ENCODE measurements at places on chromosomes 7 and 10. TPM values are rescaled to one million over a fixed set of nuclear protein-coding genes. Genes with fewer than 3 reads are reported as not detected.

GRCh38 chr7:135253851-135254771 lies 20.5 kb downstream of the STRA8 start:
- no peaks in the 10 kb centered on the region for H3K27me3 ChIP-seq
- H3K36me3 ChIP-seq = no peaks in the 10 kb centered on the region
- DNase-seq = peak; percentile 60
- H3K4me1 ChIP-seq = no peaks in the 10 kb centered on the region

HPSE2 gene
- total RNA-seq = 4.7 TPM

- no peak overlapping the region for H3K4me3 ChIP-seq
- no peak overlapping the region for H3K27ac ChIP-seq
- H3K27me3 ChIP-seq = no peaks in the 10 kb centered on the region
- no peaks in the 10 kb centered on the region for H3K4me1 ChIP-seq
Observed at GRCh38 chr10:89814278-89814677, 112.9 kb downstream of the KIF20B start.

DNA sequence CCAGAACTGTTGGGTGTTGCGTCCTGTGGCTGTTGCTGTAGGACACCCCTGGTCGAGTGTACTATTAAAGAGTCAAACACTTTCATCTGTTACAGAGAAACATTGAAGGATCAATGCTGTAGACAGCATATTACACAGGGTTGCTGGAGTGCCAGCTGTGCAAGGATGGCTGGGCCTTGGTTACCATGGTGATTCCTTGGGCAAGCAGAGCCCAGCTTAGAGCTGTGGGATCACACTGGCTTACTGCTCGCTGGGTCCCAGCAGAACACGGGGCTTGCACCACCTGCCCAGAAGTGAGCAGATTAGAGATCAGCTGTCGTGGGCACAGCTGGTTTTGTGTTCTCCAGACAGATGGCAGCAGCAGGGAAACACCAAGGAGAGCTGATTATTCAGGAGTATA lies 76.0 kb downstream of the GPR141 start:
- no peak overlapping the region for H3K27ac ChIP-seq
- H3K36me3 ChIP-seq = no peaks in the 10 kb centered on the region
- H3K4me1 ChIP-seq = no peaks in the 10 kb centered on the region
- no peaks in the 10 kb centered on the region for H3K27me3 ChIP-seq
- DNase-seq = no peak

CXCL12 gene
- total RNA-seq = 6.9 TPM

FAM25G gene
- total RNA-seq = not detected

GRCh38 chr10:10777279-10777678 lies 240.4 kb upstream of the CELF2 start:
- H3K27ac ChIP-seq = no peak overlapping the region
- H3K36me3 ChIP-seq = no peaks in the 10 kb centered on the region

GRCh38 chr7:137967143-137968018 lies 34.5 kb downstream of the CREB3L2 start:
- no peaks in the 10 kb centered on the region for H3K36me3 ChIP-seq
- no peak for DNase-seq
- H3K27ac ChIP-seq = no peak overlapping the region
- H3K4me3 ChIP-seq = no peak overlapping the region

GRCh38 chr7:1848911-1849311 lies 178.8 kb downstream of the ELFN1 start:
- no peaks in the 10 kb centered on the region for H3K4me1 ChIP-seq
- H3K36me3 ChIP-seq = no peaks in the 10 kb centered on the region
- no peak overlapping the region for H3K4me3 ChIP-seq
- no peak overlapping the region for H3K27ac ChIP-seq
- H3K27me3 ChIP-seq = no peaks in the 10 kb centered on the region
- no peak for DNase-seq

GRCh38 chr10:43138757-43139241 lies 554 bp downstream of the CSGALNACT2 start:
- peak overlapping the region; percentile 87 for H3K4me3 ChIP-seq
- no peak for DNase-seq
- H3K27ac ChIP-seq = peak overlapping the region; percentile 91
- H3K4me1 ChIP-seq = no peaks in the 10 kb centered on the region
- no peaks in the 10 kb centered on the region for H3K36me3 ChIP-seq
- H3K27me3 ChIP-seq = no peaks in the 10 kb centered on the region

- H3K27me3 ChIP-seq = no peaks in the 10 kb centered on the region
- no peak overlapping the region for H3K4me3 ChIP-seq
- H3K36me3 ChIP-seq = no peaks in the 10 kb centered on the region
- no peak overlapping the region for H3K27ac ChIP-seq
Observed at GRCh38 chr7:32659853-32660252, 164.6 kb downstream of the AVL9 start.

C10orf143 gene
- total RNA-seq = 5.1 TPM

HOXA2 gene
- 1.4 TPM for total RNA-seq

GRCh38 chr7:37285706-37286453 lies 162.8 kb downstream of the ELMO1 start:
- H3K27ac ChIP-seq = no peak overlapping the region
- no peak for DNase-seq
- no peaks in the 10 kb centered on the region for H3K4me1 ChIP-seq
- H3K4me3 ChIP-seq = no peak overlapping the region

DNA sequence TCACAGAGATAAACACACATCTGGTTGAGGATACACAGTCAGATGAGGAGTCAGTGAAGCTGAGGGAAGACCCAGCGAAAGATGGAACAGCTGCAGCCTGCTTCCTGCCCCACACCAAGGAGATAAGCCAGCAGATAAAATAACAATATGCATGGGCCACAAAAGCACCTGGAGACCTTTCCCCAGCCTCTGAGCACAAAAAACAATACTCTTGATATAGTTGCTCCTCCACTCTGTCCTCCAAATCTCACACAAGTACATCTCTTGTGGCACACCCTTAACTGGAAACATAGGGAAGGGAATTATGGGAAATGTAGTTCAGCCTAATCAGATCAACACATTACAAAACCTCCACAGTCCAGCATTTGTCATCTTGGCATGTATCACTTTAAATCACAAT lies 9.7 kb upstream of the FHIP2A start:
- no peaks in the 10 kb centered on the region for H3K36me3 ChIP-seq
- DNase-seq = no peak
- no peaks in the 10 kb centered on the region for H3K27me3 ChIP-seq
- no peak overlapping the region for H3K4me3 ChIP-seq
- H3K27ac ChIP-seq = no peak overlapping the region

- H3K27me3 ChIP-seq = no peaks in the 10 kb centered on the region
- no peaks in the 10 kb centered on the region for H3K36me3 ChIP-seq
- no peaks in the 10 kb centered on the region for H3K4me1 ChIP-seq
- no peak for DNase-seq
- no peak overlapping the region for H3K27ac ChIP-seq
- H3K4me3 ChIP-seq = no peak overlapping the region
Observed at GRCh38 chr10:123496996-123497660, 169.0 kb upstream of the GPR26 start.

PDE6C gene
- total RNA-seq = not detected

DNA sequence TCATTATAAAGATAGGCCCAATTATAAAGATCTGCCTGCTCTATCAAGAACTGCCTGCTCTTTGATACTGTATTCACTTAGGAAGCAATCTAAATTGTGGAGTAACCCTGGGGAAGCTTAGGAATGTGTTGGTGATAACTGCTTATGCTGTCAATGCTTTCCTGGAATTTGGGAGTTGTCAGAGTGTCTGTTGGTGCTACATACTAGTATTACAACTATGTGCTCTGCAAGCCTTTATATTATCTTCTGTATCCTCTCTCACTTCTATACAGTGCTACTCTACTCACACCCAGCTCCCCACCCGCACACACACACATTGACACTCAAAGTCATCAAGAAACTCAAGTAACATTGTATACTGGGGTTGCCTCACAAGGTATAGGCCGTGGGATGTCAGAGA lies 6.1 kb downstream of the ZNF277 start:
- no peak overlapping the region for H3K27ac ChIP-seq
- H3K27me3 ChIP-seq = no peaks in the 10 kb centered on the region
- H3K4me3 ChIP-seq = no peak overlapping the region
- H3K4me1 ChIP-seq = no peaks in the 10 kb centered on the region
- H3K36me3 ChIP-seq = no peaks in the 10 kb centered on the region
- DNase-seq = no peak

DNA sequence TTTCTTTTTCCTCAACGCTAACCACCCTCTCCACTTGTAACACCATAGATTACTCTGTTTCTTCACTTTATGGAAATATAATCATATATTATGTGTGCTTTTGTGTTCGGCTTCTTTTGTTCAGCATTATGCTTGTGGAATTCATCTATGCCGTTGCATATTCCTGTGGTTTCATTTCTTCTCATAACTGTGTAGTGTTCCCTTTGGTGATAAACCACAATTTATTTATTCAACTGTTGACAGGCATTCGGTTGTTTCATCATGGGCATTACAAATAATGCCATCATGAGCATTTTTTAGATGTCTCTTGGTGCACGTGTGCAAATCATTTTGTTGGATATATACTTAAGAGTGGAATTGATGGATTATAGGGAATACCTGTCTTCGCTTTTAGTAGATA lies 12.1 kb downstream of the AVL9 start:
- H3K27me3 ChIP-seq = no peaks in the 10 kb centered on the region
- H3K4me1 ChIP-seq = no peaks in the 10 kb centered on the region
- DNase-seq = no peak
- H3K36me3 ChIP-seq = no peaks in the 10 kb centered on the region

ZNF679 gene
- total RNA-seq = not detected

DNA sequence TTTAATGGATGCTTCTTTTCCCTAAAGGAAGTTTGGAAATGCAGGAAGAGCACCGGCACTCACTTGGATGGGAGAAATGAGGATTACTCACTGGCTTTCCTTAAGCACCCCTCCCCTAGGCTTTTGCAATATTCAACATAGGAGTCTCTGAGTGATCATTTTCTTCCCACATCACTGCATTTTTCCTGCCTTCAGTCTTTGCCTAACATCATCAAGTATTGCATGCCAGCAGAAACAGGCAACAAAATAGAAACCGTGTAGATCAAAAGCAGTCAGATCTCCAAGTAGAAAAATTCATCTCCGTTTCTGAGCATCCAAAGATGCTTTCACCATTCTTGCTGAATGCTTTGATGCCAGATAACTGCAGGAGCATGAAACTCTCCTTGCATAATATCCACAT lies 119.9 kb downstream of the ADCYAP1R1 start:
- H3K27me3 ChIP-seq = no peaks in the 10 kb centered on the region
- no peaks in the 10 kb centered on the region for H3K36me3 ChIP-seq
- no peak overlapping the region for H3K4me3 ChIP-seq
- no peak for DNase-seq
- no peaks in the 10 kb centered on the region for H3K4me1 ChIP-seq

- peaks cover 5% of the 10 kb centered on the region for H3K4me1 ChIP-seq
- no peak for DNase-seq
- no peak overlapping the region for H3K4me3 ChIP-seq
Observed at GRCh38 chr10:6019010-6019782, 41.9 kb upstream of the IL15RA start.

- H3K4me3 ChIP-seq = no peak overlapping the region
- DNase-seq = no peak
- H3K36me3 ChIP-seq = no peaks in the 10 kb centered on the region
Observed at GRCh38 chr10:27661514-27662286, 83.9 kb downstream of the MKX start.

- H3K4me1 ChIP-seq = no peaks in the 10 kb centered on the region
- no peaks in the 10 kb centered on the region for H3K36me3 ChIP-seq
- H3K4me3 ChIP-seq = no peak overlapping the region
- H3K27ac ChIP-seq = no peak overlapping the region
Observed at GRCh38 chr10:4177791-4178190, 392.8 kb upstream of the KLF6 start.

DNA sequence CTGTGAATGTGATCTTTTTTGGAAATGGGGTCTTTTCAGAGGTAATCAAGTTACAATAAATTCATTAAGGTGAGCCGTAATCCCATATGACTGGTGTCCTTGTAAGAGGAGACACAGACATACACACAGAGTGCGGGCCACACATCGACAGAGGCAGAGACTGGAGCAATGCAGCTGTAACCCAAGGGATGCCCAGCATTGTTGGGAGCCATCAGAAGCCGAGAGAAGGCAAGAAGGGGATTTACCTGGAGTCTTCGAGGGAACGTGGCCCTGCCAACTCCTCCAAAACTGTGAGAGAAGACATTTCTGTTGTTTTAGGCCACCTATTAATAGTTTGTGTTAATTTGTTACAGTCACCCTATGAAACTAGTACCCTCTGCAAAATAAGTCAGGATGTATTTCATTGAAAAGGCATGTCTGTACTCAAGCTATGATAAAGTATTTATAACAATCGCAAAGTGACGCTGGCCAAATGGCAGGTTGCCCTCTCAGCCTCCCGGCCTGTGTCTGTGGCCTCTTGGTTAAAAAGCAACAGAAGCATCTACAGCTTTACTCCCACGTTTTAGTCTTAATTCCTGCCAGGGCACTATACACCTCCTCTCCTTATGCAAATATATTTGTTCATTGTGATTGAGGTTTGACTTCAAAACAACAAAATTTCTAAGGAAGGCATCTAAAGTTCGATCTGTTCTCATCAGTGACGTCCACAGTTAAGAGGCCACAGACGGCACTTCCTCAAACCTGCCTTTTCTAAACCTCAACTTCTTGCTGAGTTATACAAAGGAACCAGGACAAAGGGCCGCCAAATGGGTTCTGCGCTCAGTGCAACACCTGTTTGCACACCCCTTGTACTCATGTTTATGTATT lies 46.8 kb downstream of the HIPK2 start:
- H3K4me3 ChIP-seq = no peak overlapping the region
- H3K27ac ChIP-seq = peak overlapping the region; percentile 63
- peak; percentile 40 for DNase-seq
- no peaks in the 10 kb centered on the region for H3K36me3 ChIP-seq
- no peaks in the 10 kb centered on the region for H3K27me3 ChIP-seq

GRCh38 chr7:121323515-121324302 lies 5.1 kb upstream of the WNT16 start:
- H3K27me3 ChIP-seq = peaks cover 8% of the 10 kb centered on the region
- H3K27ac ChIP-seq = no peak overlapping the region
- H3K36me3 ChIP-seq = no peaks in the 10 kb centered on the region
- no peak for DNase-seq

COL28A1 gene
- total RNA-seq = 1.8 TPM

DNA sequence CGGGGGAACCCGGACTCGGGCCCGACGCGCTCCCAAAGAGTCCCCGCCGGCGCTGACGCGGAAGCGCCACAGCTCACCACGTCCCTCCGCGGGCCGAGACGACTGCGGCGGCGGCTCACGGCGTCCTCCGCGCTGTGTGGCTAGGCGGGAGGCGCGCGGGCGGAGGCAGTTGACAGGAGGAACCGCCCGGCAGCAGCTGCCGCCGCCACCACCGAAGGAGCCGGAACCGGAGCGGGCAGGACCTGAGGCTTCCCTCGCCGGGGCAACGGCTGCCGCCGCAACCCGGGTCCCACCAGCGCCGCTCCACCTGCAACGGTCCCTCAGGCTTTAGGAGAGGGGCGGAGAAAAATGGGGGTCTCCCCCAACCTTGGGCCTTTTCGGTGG lies 334 bp downstream of the ZNF800 start:
- no peaks in the 10 kb centered on the region for H3K36me3 ChIP-seq
- H3K4me3 ChIP-seq = peak overlapping the region; percentile 97
- peak overlapping the region; percentile 96 for H3K27ac ChIP-seq

GPR26 gene
- 0.23 TPM for total RNA-seq
